Stimulated activated CD4-positive, alpha-beta T cell treated with anti-CD3 and anti-CD28 coated beads, Interleukin-1b, Interleukin-23, amount 100 ng/mL, for 1 hour (primary cell): ENCODE measurements at places on chromosomes 4 and X.

DNA sequence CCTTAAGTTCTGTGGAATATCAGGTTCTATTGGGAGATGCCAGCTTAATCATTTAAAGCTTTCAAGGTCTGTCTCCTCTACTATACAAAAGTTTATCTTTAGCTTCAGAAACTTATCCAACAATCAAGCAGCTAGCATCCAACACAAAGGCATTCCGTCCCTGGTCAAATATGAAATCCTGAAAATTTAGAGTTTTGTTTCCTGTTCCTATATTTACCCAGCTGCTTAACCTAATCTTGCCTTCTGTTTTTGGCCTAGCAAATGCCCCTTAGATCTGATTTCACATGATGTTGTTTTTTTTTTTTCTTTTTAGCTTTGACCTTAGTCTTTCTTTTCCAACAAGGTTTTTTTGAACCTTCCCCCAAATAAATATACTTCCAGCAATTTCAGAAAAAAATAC, 33.8 kb downstream of the FAM13A start:
- no peak for DNase-seq

DNA sequence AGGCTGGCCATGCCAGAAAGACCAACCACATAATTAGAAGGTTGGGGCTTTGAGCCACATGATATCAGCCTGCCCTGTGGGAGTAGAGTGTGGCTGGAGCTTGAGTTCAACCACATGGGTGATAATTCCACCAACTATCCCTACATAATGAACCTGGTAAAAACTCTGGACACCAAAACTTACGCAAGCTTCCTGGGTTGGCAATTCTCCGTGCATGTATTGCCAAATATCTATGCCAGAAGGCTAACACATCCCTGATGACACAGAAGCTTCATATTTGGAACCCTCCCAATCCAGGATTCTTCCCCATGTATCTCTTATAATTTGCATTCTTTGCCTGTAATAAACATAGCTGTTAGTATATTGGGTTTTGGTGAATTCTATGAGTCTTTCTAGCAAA, 68.2 kb downstream of the FUNDC1 start:
- no peak for DNase-seq

- no peak for DNase-seq
Measured at GRCh38 chr4:124343661-124344171, 368.8 kb downstream of the ANKRD50 start.

- DNase-seq, result no peak
Measured at GRCh38 chr4:61740886-61741285, 540.8 kb downstream of the ADGRL3 start.

DNA sequence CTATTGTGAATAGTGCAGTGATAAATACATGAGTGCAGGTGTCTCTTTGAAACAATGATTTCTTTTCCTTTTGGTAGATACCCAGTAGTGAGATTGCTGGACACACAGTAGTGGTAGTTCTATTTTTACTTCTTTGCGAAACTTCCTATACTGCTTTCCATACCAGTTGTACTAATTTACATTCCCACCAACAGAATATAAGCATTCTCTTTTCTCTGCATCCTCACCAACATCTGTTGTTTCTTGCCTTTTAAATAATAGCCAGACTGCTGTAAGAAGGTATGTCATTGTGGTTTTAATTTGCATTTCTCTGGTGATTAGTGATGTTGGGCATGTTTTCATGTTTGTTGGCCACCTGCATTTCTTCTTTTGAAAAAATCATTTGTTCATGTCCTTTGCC, 105.9 kb downstream of the COL4A6 start:
- DNase-seq, result no peak

- DNase-seq, result no peak
Measured at GRCh38 chrX:16312761-16313623, 145.7 kb downstream of the MAGEB17 start.

DNA sequence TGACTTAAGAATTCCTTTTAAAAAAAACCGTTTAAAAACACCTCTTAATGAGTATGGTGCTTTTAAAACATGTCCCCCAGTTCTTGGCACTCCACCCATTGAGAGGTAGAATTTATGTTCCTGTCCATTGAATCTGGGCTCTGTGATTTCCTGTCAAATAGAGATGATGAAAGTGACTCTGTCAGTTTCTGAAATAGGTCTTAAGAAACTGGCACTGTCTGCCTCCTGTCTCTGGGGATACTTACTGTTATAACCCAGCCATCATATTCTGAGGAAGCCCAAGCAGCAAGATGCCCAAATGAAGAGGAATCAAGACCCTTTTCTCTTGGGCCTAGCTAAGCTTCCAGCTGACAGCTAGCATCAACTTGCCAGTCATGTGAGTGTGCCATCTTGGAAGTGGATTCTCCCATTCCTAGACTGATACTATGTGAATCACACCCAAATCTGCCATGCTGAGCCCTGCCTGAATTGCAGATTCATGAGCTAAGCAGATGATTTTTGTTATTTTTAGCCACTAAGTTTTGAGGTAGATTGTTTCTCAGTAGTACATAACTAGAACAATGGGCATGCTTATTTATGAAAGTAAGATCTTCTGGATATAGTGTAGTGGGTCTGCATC, 22.8 kb downstream of the C4orf54 start:
- DNase-seq, result no peak

- no peak for DNase-seq
Measured at GRCh38 chr4:184782731-184783373, 42.9 kb downstream of the ACSL1 start.

DNA sequence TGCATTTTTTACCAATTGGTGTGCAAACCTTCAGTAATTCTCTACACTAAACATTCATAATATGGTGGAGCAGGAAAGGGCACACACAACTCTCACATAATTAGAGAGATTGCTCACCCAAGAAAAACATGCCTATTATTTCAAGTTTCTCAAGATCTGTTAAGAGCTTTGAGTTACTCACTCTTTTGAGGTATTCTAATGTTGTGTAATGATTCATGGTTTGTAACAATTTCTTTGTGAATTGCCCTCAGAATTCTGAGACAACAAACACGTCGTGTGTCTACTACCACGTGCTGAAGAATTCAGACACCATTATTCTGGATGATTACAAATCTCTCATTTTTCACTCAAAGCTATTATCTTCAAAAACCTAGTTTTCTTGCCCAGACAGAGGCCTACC, 82.8 kb downstream of the PDGFC start:
- no peak for DNase-seq

GRCh38 chr4:2132438-2132837, 73.3 kb downstream of the NAT8L start:
- DNase-seq, result no peak

GRCh38 chr4:133058701-133059100, 90.4 kb upstream of the PCDH10 start:
- no peak for DNase-seq

DNA sequence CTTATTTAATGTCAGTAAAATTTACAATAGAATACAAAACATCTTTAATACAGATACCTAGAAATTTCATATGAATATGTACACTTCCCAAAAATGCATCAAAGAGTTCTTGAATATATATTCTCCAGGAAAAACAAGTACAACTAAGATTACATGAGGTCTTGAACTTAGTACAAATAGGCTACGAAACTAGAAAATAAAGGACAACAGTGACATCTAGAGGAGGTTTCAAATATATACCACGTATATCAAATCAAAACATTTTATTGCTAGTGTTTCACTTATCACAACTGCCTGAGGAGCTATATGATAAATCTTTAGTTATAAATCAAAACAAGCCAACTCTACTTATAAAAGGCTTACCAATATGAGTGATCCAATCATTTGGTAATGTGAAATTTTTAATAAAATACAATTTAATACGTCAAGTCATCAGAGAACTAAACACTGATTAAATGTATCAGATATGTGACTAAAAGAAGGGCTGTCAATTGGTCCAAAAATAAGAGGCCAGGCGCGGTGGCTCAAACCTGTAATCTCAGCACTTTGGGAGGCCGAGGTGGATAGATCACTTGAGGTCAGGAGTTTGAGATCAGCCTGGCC, 36.6 kb downstream of the ANAPC10 start:
- no peak for DNase-seq

DNA sequence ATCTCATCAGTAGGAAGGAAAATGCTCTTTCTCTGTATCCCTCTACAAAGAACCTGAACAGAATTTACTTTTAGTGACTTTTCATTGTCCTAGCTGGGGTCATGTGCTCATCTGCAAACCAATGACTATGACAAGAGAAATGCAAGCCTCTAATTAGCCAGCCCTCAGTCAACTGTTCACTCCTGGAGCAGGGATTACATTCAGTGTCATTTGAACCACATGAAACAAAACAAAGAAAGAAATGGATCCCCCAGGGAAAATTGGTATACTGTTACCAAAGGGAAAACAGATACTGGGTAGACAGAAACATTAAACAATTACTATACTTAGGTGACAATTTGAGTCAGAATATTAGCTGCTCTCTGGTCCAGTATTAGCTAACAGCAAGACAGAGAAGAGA, 173.6 kb downstream of the RCHY1 start:
- DNase-seq, result no peak

DNA sequence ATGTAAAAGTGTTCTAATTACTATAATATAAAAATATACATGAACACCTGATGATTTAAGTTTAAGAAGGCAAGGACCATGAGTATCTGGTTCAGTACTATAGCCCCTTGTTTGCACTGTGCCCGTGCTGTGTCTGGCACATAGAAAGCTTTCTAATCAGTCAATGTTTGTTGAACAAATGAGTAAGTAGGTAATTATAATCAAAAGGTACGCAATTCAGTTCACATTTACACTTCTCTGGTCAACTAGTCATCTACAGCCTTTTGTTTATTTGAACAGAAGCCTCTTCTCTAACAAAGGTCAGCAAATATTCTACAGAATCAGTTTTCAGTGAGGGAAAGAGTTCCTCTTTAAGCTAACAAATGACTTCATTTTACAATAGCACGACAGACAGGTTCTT, 523.3 kb downstream of the SMARCA1 start:
- no peak for DNase-seq

GRCh38 chrX:150357790-150358189, 5.3 kb upstream of the MAMLD1 start:
- DNase-seq, result no peak

DNA sequence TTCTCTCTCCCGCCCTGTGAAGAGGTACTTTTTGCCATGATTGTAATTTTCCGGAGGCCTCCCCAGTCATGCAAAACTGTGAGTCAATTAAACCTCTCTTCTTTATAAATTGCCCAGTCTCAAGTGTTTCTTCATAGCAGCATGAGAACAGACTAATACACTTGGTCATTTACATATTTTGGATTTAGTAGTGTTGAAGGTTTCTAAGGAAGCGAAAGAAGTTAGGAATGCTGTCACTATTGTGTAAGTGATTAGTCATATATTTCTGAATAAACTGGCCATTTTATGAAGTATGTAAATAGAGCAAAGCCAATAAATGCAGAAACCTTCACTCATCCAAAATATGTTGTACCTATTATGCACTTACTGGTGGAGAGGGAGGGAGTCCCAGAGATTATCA, 34.4 kb upstream of the GK2 start:
- DNase-seq, result no peak

- DNase-seq, result no peak
Measured at GRCh38 chr4:183599690-183600089, 59.3 kb downstream of the RWDD4 start.

- no peak for DNase-seq
Measured at GRCh38 chr4:155799116-155799793, 40.4 kb downstream of the GUCY1B1 start.

GRCh38 chr4:93313197-93313596, 515.4 kb upstream of the ATOH1 start:
- DNase-seq, result no peak

GRCh38 chr4:174663216-174663615, 140.9 kb upstream of the HPGD start:
- DNase-seq, result no peak

DNA sequence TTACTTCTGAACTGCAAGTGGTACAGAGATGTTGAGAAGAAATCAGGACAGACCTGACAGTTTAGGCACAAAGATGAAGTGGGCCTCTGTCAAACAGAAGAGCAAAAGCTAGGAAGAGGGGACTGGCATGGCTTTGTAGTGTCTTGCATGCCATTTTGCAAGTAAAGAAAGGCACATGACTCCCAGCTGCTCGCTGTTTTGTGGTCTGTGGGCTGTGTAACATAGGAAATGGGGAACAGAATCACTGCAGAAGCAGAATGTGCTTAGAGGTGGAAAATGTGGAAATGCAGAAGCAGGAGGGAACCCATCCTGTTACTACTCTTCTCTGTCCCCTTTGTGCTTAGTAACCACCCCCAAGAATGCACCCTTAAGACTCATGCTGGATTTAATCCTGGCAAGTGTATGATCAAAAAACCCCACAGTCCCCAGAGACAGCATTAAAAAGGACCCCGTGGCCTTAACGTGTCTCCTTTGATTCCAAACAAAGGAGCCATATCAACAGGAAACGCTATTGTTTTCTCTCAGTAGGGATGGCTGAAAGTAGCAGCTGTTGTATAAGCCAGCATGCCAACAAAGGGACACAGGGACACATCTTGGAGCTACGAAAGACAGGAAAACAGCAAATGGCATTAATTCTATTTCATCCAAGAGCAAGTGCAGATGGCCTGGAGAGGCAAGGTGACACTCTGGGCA, 177.6 kb upstream of the GLRA2 start:
- DNase-seq, result no peak

- no peak for DNase-seq
Measured at GRCh38 chrX:22629105-22629725, 356.5 kb downstream of the CBLL2 start.

DNA sequence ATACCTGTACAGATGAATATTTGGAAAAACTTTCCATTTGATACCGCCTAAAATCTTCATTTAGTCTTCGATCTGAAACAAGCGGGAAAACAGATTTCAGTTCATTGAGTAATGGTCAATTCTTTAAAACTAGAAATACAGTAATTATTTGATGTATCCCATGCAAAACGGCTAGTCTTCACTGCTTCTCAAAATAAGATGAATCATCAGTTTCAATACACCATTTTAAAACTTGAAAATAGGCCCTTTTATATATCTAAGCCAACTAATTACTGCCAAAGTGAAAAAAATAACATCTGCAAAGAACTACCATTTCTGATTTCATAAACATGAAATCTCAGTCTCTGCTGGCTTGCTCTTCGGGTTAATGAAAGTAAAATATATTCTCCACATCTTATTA, 11.0 kb downstream of the SCLT1 start:
- no peak for DNase-seq

GRCh38 chr4:19368800-19369199, 882.9 kb upstream of the SLIT2 start:
- no peak for DNase-seq

GRCh38 chrX:117919755-117920154, 196.9 kb downstream of the KLHL13 start:
- DNase-seq, result no peak

- DNase-seq, result no peak
Measured at GRCh38 chr4:79678472-79679202, 270.6 kb upstream of the GK2 start.

- DNase-seq, result no peak
Measured at GRCh38 chr4:8182858-8183725, 16.0 kb upstream of the SH3TC1 start.

DNA sequence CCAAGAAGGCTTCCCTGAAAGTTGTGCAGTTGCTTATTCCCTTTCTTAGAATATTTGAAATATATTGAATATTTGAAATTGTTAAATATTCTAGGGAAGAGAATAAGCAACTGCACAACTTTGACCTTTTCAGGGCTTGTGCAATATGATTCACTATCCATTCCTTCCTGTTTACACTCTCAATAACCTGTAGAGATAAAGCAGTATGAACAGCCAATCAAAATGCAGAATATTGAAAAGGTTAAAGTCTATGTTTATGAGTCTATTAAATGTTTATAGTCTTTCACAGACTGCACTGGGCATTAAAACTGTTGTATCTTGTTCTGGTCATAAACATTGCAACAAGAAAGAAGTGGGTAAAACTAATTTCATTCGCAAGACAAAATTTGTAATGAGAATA, 13.8 kb downstream of the POU3F4 start:
- no peak for DNase-seq
